ENCODE measurements at places on chromosomes 13 and 19.

DNA sequence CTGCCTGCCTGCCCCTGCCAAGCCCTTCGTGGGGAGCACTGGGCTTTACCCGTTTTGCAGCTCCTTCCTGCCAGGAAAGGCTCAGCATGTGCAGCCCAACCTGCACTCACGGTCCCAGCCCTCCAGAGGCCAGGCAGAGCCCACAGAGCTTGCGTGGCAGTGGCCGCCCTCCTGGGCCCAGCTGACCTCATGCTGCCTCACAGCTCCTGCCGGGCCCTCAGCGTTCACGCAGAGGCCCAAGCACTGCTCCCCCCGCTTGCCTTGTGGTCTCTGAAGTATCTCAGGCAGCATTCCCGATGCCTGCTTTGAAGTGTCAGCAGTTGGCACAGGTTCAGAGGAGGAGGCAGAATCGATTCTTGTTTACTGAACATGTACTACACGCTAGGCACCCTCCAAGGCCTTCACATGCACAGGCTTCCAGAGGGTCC lies 32.5 kb downstream of the CAPN12 start:
- no peak for DNase-seq

DNA sequence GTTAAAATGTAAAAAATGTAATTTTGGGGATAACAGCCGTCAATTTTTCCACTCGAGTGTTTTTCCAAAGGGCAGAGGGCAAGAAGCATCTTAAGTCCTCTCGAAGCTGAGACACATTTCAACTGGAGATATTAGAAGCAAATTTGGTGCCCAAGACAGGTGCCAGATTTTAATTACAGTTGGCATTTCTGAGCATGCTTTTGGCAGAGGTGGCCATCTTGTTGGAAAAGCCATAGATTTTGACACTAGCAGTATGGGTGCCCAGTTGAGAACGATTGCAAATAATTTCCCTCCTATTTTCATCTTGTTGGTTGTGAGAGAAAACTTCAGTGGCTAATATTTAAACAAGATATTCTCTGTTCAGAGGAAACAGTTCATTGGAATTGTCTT lies 146.3 kb downstream of the TM9SF2 start:
- DNase-seq, result no peak

DNA sequence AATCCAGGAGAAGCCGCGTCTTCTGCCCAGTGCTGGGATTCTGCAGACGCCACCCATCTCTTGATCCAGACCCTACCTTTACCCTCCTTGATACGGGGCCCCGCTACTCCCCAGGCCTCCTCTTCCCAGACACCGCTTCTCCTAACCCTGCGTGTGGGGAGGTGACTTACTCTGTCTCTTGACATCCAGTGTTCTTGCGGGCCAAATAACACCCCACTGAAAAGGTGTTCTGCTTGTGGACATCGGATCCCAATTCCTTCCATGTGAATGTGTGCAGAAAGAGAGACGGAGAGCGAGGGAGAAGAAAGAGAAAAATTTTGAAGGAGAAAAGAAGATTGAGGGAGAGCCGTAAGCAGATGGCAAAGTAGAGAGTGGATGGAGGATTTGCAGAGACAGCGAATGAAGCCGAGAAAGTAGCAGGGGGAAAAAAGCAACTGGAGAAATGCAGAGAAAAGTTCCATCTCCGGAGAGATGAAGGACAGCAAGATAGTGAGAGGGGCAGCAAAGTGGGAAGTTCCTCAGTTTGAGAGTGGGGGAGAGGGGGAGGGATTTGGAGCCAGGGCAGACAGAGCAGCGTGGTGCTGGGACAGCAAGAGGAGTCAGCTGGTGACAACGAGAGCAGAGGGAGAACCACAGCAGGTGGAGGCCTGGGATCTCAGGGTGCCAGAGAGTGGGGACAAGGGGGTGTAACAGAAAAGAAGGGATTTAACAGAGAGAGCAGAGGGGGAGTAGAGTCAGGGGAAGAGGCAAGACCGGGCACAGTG lies 814 bp downstream of the ZNF480 start:
- DNase-seq, result no peak

- no peak for DNase-seq
Observed at GRCh38 chr19:19230999-19231398, 19.2 kb downstream of the NCAN start.

- no peak for DNase-seq
Observed at GRCh38 chr19:42193706-42194105, 23.8 kb downstream of the DEDD2 start.

DNA sequence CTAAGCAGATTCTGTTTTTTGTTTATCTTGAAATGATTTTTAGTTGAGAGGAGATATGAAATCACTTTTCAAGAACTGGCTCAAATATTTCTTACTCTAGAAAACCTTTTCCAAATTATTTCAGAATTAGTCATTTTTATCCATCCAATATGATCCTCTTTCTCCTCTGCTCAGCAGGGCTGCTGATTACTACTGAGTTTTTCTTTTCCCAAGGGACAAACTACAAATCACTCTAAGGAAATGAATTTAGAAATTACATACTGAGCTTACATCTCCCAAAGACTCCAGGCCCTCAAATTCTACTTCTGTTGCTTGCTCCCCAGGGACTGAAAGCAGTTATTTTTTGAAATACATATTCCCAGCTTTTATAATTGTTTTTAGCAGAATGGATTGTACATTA lies 87.4 kb upstream of the UFM1 start:
- DNase-seq, result no peak

DNA sequence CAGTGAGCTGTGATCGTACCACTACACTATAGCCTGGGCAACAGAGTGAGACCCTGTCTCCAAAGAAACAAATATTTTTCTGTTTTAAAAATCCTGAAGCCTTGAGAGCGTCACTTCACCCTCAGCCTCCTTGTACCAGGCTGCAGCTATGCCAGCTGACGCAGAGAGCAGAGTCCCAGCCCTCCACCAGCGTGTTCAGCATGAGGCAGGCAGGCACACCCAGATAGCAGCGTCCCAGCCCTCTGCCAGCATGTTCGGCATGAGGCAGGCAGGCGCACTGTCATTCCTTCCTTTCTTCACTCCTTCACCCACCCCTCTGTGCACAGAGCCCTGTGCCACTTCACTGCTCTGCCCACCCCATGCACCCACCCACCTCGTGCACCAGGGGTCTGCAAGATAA lies 43.3 kb upstream of the USE1 start:
- no peak for DNase-seq

DNA sequence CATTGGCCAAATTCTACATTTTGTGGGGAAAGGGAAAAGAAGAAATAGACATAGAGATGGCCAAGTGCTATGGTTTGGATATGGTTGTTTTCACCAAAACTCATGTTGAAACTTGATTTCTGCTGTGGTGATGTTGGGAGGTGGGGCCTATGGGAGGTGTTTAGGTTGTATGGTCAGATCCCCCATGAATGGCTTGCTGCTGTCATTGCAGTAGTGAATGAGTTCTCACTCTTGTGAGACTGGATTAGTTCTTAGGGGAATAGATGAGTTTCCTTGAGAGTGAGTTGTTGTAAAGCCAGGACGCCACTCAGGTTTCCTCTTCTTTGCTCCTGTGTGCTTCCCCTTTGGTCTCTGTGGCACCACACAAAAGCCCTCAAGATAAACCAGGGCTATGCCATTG lies 242.6 kb upstream of the RFC3 start:
- no peak for DNase-seq

- DNase-seq, result no peak
Observed at GRCh38 chr19:23394511-23394910, 760 bp downstream of the ZNF91 start.

GRCh38 chr19:12969292-12969988 lies at the start of gene DAND5:
Gene DAND5, plus strand, starts transcription at chr19:12969576. Its CDS starts 85 bp downstream, at chr19:12969661.
- DNase-seq, result no peak

DNA sequence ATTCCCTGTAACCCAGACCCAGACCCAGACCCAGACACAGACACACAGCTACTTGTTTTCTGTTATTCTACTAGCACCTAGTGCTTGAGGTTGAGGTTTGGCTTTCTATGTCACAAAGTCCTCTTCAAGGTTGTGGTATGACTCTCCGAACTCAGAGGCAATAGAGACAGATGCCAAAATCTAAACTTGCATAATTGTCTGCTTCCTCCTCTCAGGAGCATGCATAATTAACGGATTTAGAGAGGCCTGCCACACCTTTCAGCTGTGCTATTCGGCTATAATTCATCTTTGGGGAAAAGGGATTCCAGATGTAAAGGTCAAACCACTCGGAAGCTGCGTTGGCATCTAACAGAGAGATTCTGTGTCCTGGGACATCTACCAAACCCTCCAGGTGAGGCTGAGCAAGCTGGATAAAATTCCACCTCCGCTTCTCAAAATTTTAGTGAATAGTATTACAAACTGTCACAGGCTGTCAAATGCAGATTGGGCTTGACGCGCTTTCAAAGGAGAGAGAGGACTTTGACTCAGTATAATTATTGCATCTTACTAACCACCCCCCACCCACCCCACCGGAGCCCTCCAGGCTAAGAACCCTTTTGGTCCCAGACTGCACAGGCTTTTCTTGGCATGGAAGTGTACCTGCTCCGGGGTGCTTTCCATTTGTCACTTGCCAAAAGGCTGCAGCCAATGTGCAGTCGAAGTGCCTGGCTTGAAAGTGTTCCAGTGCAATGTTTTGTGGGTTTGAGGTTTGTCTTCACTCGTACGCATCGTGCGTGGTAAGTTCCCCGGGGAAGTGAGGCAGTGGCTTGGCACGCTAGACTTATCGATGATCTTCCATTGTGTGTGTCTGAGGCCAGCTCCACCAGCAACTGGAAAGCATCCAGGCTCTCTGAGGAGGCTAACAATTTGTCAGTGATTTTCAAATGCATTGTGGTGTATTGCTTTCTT lies 194.1 kb downstream of the TDRD3 start:
- no peak for DNase-seq

DNA sequence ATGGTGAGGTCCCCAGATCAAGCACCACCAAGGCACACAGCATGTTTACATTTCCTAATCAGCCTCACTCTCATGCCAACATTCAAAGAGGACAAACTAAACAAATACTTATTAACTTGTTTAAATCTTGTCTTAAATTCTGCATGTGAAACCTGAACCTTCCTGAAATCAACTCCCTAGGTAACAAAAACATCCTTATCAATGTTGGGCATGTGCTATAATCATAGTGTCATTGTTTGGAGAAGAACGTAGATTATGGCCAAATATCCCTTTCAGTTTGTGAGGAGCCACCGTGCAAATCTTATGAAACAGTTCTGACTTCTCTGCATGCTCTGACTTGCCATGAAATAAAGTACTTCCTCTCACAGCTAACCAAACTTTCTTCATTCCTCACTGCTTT lies 123.8 kb downstream of the NDFIP2 start:
- no peak for DNase-seq

- no peak for DNase-seq
Observed at GRCh38 chr19:7605490-7606222, 10.0 kb downstream of the CAMSAP3 start.

- no peak for DNase-seq
Observed at GRCh38 chr19:29445246-29445645, 80.5 kb upstream of the VSTM2B start.
